Fibroblast of skin of right biceps (primary cell): ENCODE measurements at places on chromosomes 7 and 10.

DNA sequence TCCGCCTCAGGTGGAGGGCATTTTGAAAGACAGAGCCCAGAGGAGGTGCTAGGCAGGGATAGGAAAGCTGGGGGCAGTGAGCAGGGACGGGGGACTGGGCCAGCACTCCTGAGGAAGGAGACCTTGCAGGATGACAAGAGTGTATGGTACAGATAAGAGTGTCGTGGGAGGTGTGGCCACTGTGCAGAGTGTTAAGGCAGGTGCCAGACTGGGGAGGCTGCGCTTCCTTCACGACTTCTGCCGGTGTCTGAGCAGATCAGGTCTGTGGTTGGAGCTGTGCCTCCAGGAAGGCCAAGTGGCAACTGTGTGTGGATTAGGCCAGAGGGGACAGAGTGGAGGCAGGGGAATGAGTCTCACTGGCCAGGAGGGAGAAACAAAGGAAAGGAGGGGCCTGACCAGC, 161.7 kb downstream of the HIBADH start:
- DNase-seq, result no peak

- DNase-seq, result no peak
These were observed 2.8 kb downstream of the CALML3 start for GRCh38 chr10:5527332-5528200.

DNA sequence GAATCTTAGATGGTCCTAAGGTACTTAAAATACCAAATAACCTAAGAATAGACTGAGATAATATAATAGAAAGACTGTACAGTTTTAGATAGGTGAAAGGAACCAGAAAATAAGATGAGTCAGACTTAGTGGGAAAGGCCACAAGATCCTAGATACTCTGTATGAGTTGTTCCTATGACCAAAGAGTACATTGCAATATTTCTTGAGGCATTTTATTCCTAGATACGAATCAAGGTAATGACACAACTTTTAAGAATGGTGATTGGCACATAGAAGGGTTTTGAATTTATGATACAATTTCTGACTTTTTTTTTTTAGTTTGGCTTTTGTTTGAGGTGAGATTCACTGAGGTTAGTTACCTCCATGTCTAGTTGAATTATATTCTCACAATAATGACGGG, 30.2 kb downstream of the MGAM start:
- peak; percentile 7 for DNase-seq

- peak; percentile 33 for DNase-seq
These were observed 31.6 kb downstream of the MKLN1 start for GRCh38 chr7:131359136-131359776.

GRCh38 chr10:4407783-4408182, 418.2 kb upstream of the AKR1E2 start:
- peak; percentile 88 for DNase-seq

GRCh38 chr10:76774987-76775603, 862.5 kb downstream of the KCNMA1 start:
- no peak for DNase-seq

GRCh38 chr10:6214612-6215011, 11.9 kb downstream of the PFKFB3 start:
- no peak for DNase-seq

GRCh38 chr10:116470768-116471415, 43.2 kb downstream of the PNLIPRP3 start:
- peak; percentile 47 for DNase-seq

GRCh38 chr7:70634610-70635068, 497.3 kb upstream of the GALNT17 start:
- DNase-seq, result peak; percentile 99

GRCh38 chr7:39951226-39952194, 1.5 kb downstream of the CDK13 start:
- peak; percentile 69 for DNase-seq

GRCh38 chr7:152571068-152571467, 104.9 kb downstream of the XRCC2 start:
- no peak for DNase-seq

DNA sequence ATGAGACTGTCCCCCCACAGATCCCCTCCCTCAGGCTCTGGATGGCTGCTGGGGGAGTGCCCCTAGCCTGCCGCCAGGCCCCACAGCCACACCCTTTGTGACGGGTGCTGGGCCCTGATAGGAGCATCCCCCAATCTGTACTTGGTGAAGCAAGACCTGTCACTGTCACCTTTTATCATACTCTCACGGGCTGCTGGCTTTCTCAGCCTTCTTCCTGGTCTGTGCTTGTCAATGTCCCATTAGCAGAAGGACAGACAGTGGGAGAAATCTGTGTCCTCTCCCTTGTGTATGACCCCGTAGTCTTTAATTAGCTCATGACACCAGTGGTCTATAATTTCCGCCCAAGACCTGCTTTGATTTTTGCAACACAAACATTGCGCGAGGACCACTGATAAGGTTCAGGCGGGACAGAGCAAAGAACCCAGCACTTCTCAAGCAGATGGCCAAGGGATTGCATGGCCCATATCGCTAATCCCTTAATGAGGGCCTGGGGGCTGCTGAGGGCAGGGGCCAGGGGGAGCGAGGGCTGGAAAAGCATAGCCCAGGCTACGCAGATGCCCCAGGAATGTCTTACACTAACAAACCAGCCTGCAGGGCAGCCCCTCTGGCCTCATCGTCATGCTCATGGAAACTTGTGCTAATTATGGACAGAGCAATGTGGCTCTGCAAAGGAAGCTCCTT, 127.8 kb downstream of the PTPN20 start:
- DNase-seq, result no peak

- peak; percentile 11 for DNase-seq
These were observed 23.9 kb upstream of the PNLIPRP3 start for GRCh38 chr10:116403740-116404250.

DNA sequence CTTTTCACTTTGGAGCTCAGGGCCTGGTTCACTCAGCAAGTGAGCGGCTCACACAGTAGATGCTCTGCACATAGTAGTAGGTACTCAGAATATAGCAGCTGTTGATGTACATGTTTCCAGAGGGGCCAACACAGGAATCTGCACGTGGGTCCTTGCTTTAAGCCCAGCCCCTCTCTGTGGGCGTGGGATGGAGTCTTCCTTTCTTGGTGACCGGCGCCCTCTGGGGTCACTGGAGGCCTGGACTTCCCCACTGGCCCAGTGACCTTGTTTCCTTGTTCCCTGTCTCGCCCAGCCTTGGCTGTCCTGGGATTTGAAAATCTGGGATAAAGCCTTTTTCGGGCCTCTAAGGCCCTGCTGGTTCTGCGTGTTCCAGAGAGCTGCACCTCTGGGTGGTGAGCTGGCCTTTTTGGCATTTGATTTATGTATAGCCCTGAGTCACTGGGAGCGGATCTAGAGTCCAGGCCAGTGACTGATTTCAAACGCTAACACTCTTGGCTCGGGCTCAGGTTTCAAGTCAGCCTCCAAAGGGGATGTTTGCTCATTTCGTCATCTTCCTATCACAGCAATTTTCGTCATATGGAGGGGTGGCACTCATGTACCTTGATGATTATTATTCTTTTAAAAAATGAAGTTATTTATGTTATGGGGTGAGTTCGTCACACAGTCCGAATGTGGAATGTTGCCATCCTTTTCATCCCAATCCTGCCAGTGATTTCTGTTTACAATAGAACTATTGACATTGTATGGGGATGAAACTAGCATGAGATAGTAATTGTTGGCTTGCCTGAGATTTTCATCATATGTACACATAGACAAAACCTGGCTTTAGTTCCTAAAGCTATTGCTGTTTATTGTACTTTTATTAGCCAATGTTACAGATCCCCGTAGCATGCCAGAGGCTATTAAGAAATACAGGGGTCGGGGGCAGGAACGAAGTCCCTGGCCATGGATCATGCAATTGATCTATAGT, 65.5 kb downstream of the CUX1 start:
- DNase-seq, result peak; percentile 100

DNA sequence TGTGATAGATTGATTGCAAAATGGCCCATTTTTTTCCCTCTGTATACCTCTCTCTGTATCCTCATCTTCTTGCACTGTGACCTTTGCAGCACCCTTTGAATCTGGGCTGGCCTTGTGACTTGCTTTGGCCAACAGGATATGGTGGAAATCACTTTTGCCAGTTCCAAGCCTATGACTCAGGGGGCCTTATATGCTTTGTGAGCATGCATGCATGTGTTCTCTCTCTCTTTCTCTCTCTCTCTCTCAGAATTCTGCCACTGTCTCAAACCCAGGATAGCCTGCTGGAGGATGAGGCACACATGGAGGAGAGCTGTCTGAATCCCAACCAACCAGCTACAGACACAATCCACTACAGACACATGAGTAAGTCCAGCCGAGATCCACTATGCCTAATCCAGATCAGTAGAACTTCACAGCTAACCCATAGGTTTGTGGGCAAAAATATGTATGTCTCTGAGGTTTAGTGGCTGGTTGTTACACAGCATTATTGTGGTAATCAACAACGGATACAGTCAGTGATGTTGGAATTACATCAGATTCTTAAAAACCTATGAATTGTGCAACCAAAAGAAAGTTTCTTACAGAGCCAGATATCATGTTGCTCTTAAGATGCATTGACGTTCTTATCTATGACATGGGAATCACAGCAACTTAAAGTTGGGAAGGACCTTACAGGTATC, 41.8 kb upstream of the ABCB4 start:
- DNase-seq, result peak; percentile 22

GRCh38 chr7:100963386-100963785, 6.0 kb upstream of the MUC12 start:
- DNase-seq, result no peak

- DNase-seq, result peak; percentile 67
These were observed 371.6 kb downstream of the BBS9 start for GRCh38 chr7:33500703-33501701.

GRCh38 chr10:84201682-84202081, 7.3 kb downstream of the CDHR1 start:
- DNase-seq, result no peak

GRCh38 chr7:137354396-137354795, 10.9 kb upstream of the PTN start:
- DNase-seq, result peak; percentile 53

DNA sequence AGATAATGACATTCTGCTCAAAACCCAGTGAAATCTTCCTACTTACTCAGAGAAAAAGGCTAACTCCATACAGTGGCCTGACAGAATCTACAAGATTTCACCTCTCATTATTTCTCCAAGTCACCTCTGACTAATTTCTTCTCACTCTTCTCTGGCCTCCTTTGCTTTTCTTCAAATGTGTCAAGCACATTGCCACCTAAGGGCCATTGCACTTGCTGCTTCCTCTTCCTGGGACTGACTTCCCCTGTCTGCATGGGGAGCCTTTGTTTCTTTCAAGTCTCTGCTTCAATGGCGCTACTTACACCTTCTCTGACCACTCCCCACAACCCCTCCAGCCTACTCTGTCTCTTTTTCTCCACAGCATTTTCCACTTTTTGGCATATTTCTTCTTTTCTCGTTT, 36.0 kb downstream of the PRTFDC1 start:
- no peak for DNase-seq

- peak; percentile 85 for DNase-seq
These were observed 80.9 kb downstream of the ABLIM1 start for GRCh38 chr10:114577133-114577532.

- no peak for DNase-seq
These were observed 9.5 kb downstream of the PTCD1 start for GRCh38 chr7:99428972-99429566.

GRCh38 chr10:9294132-9294663, 1239.7 kb downstream of the GATA3 start:
- DNase-seq, result no peak

- no peak for DNase-seq
These were observed 12.6 kb downstream of the CYP26A1 start for GRCh38 chr10:93086289-93086688.

GRCh38 chr7:441684-442421, 77.8 kb downstream of the PDGFA start:
- DNase-seq, result no peak

DNA sequence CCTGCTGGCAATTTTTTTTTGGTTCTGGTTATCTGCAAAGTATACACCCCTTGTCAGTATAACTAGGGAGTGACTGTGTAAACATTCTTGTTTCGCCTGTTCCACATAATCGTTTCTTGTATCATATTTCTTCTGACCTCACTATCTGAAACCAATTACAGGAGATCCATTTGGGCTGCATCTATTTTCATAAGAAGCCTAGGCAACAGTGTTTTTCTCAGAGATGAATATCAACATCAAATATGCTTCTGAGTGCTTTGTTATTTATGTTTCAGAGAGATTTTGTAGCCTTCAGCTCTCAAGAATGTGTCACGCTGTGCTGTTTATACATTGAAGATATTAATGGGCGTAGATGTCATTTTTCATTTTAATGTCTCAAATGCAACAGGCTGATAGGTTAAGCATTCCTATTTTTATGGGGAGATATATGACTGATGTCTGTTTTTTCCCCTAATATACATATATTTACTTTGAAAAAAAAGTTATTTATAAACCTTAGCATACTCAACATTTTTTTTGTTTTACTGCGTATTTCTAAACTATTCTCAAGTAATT, 115.5 kb downstream of the FOXP2 start:
- peak; percentile 64 for DNase-seq

DNA sequence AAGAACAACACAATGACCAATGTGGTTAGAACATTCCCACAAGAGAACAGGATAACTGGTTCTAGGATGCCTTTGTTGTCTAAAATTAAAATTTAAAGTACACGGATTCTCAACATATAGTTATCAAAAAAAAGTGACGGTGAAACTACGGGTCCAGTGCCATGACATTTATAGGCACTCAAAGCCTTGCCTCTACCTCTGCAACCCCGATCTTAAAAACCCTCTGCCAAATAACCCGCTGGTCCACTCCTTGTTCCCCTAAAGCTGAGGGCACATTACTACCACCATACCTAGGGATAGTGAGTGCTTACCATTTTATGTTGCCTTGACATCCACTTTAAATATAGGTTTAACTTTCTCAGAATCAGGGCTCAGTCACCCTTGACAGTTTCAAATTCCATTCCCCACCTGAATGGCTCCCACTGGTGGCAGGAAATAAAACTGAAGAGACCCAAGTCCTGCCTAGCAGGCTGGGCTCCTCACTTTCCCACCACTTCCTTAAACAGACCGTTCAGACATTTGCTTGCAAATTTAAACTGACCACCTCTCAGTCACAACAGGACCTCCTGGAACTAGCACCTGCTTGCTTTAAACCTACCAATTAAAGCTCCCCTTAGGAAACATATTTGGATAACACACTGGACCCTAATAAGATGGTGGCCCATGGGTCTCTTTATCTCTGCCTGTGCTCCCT, 169.9 kb upstream of the ASAH2 start:
- peak; percentile 46 for DNase-seq

DNA sequence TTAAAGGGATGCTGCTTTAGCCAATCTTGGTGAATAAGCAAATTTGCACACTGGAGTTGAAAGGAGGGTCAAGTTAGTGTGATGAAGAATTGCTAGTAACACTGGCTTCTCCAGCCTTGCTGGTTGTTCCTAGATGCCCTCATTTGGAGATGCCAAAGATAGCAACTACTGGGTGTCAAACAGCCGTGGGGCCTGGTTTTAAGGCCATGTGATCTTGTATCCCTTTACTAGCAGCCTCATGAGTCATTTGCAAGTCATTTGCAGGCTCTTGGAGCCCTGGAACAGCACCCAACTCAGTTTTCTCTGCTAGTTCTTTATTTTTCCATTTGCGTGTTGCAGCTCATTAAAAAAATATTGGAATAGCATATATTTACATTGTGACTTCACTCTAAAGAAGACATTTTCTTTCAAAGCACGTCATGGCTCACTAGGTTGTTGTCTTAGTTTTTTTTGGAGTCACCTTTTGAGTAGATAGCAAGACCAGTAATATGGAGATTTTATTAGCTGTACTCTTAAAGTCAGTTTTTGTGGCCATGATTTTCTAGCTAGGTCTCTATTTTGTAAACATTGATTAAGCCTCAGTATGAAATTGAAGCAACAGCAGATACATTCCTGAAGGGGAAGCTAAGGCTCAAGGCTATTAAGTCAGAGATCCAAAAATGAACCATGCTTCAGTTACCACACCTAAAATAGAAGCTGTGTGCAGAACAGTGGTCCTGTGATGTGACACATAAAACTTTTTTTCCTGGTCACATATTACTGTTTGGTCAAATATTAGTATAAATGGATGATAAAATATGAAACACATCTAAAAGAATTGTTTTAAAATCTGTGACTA, 1.3 kb downstream of the LSMEM1 start:
- peak; percentile 90 for DNase-seq
